NCI-H2081 (cell line): ENCODE measurements at places on chromosomes 12 and 14.

DNA sequence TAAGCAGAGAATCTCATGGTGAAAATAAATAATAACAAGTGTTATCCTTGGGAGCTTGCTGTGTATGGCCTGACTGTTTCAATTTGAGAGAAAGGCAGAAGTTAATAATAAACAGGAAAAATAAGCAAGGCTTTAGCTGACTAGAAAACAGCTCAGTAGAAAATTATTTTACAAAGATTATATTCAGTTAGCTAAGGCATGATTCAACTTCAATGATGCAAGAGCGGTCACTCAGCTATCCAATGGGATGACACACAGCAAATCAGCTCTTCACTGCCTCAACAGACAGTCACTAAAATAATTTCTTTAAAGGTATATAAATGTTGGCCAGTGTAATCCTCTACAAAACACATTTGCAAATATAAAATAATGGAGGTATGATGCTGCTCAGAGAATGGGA is 18.6 kb downstream of the GSTZ1 start:
- no peak for DNase-seq

DNA sequence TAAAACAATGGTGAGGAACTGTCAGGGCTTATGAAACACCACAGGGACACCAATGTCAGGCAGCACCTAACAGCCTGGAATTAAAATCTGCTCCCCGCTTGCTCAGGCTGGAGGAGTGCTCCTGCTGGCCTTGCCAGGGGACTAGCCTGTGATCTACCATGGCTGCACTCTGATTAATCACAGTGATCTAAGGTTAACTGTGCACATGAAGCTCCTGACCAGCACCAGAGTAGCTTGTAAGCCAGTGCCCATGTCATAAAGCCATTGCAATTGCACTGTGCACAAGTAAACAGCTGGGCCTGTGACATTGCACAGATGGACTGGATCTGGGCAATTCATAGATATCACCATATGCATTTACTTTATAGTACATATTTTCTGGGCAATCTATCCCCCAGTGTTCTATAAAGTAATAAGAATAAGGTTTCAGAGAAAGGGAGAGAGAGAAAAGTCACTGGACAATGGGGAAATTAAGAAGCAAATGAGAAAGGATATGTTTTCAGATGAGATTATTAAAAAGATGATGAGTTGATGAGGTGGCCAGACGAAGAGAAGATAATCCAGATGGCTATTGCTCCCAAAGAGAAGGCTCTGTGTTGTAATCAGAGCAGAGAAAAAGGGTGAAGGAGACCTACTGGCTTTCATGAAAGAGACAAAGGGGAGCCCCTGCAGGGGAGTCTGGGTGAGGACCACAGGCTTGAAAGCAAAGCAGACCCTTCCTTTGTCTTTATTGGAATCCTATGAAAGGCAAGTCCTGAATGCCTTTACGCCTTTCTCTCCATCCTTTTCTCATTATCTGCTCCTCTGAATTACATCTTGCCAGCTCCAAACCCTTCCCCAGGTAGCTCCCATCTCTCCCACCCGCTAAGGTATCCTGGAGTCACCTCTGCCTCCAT is 145.8 kb downstream of the SLC38A6 start:
- DNase-seq: no peak

GRCh38 chr12:78241446-78241845 is 410.8 kb downstream of the NAV3 start:
- DNase-seq: peak; percentile 4

GRCh38 chr12:28191051-28192048 is 1.1 kb downstream of the CCDC91 start:
- no peak for DNase-seq

DNA sequence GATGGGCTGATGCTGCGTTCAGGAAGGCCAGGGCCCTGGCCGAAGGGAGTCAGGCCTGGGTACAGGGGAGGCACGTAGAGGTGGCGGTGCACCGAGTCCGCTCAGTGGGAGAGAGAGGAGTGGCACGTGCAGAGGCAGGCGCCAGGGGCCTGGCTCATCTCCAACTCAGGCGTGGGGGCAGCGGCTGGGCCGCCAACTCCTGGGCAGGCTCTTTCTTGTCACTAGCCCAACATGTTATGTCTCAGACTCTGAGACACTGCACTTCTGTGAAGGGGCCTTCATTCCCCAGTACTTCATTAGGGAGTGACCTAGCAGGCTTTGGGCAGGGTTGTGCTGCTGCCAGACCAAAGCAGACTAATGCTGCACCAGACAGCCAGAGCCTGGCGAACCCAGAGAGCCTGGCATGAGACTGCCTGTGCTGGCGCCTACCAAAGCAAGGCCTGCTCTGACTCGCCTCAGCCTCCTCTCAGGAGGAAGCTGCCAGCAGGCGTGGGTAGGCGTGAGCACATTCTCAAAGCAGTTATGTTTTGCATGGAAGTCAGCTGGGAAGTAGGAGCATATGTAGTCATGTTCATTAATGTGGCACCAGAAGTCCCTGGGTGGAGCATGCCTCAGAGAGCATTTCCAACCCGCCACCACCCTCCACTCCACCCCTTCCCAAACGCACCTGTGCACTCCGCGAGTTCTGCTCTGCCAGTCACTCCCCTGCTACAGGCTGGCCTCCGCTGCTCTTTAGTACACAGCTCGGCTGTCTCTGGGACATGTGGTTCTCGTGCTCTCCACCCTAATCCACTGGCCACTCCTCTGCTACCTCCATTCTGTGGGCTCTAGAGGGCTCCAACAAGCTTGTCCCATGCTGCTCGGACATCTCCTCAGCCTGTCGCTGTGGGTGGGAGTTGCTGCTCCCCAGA is 9.7 kb downstream of the CKB start:
- DNase-seq: peak; percentile 57

DNA sequence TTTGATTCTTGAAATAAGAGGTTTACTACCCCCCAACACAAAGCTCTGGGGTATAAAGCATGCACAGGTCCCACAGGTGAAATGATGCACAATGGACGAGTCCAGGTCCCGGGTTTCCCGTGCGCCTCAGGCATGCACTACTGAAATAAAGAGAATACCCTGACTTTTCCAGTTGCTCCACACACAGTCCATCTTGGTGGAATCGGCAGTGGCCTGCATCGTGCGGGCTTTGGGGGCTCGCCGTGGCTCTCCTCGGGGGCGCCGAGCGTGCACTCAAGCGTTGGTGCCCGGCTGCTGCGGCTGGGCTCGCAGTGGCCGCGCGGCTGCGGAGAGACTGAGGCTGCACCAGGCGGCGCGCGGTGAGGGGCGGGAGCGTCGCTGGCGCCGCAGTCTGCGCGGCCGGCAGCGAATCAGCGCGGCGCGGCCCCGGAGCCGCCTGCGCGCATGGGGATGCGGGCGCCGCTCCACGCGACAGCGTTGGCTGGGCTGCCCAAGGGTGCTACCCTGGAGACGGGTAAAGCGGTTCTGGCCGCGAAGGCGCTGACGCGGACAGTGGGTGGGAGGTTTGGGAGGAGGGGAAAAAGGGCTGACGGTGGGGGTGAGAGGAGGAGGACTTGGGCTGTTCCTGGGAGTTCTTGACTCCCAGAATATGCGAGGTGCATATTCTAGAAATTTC is 53.8 kb upstream of the CCDC175 start:
- peak; percentile 86 for DNase-seq

DNA sequence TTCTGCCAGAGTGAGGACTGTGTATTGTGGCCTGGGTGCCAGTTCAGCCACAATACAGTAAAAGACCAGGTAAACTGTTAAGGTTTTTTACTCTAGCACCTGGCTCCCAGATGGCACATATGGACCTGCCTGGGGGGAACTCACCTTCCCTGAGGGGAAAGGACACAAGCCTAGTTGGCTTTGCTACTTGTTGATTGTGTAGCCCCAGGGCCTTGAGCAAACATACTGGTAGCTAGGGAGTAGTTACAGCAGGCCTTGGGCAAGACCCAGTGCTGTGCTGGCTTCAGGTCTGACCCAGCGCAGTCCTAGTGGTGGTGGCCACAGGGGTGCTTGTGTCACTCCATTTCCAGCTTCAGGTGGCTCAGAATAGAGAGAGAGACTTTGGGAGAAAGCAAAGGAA is 216.4 kb downstream of the KLHL28 start:
- DNase-seq: no peak

DNA sequence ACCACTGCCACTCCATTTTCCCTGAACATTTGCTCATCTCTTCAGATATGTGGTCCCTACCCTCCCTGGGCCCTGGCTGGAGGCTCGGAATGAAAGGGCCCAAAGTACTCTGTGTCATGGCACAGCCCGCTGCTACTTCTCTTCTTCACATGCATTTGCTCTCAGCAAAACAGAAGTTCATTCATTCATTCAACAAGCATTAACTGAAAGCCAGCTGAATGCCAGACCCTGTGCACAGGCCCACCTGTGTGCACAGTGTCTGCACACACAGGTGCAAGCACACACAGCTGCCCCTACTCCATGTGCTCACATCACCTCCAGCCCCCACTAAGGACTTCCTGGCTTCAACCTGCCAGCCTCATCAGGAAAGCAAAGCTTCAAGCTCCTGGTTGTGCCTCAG is 7.8 kb downstream of the WNT1 start:
- no peak for DNase-seq

- DNase-seq: no peak
Measured at GRCh38 chr14:90643982-90644670, 172.1 kb downstream of the TTC7B start.

DNA sequence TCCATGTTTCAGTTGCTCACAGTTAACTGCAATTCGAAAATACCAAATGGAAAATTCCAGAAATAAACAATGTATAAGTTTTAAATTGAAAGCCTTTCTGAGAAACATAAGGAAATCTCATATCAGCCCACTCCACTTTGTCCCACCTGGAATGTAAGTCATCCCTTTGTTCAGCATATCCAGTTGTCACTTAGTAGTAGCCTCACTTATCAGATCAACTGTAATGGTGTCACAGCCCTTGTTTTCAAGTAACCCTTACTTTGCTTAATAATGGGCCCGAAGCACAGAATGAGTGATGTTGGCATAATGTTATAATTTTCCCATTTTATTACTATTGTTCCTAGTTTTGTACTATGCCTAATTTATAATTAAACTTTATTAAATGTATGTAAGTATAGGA is 646.8 kb downstream of the C12orf50 start:
- no peak for DNase-seq

- no peak for DNase-seq
Measured at GRCh38 chr14:35050652-35051051, 4.6 kb downstream of the FAM177A1 start.

GRCh38 chr14:96243785-96244184 is 12.2 kb upstream of the BDKRB1 start:
- no peak for DNase-seq

GRCh38 chr14:89654998-89655397 is 238.0 kb upstream of the FOXN3 start:
- DNase-seq: no peak

GRCh38 chr12:104823985-104824461 is 134.1 kb downstream of the SLC41A2 start:
- DNase-seq: no peak

DNA sequence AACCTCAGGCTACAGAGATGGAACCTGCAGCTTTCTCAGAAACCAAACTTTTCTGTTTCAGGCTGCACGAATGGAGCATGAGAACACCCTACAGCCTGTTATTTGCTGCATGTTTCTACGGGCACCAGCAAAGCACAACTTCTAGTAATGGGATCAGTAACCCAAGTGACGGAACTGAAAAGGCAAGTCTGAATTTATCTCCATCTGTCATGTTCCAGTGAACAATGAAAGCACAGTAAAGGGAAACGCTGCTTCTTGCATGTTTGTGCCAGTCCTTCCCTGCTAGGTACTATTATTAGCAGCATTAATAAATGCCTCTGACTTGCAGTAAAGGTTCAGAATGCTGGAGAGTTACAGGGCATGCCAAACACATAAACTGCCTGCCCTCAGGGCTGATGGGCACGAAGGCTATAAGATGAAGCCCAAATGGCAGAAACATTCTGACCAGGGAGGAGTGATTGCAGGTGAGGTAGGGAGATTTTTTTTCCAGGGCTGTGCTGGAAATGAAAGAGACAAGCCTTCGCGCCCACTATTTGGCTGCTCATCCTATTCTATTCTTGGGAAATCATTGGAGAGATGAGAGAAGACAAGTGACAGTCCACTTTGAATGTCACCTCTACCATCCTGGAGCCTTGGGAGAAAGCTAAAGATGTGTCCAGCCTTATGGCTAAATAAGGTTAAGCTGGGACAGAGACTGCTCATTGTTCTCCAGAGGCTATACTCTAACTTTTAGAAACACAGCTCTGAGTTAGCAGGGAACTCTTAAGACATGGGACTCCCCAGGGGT is 100.4 kb upstream of the PLXNC1 start:
- DNase-seq: no peak

DNA sequence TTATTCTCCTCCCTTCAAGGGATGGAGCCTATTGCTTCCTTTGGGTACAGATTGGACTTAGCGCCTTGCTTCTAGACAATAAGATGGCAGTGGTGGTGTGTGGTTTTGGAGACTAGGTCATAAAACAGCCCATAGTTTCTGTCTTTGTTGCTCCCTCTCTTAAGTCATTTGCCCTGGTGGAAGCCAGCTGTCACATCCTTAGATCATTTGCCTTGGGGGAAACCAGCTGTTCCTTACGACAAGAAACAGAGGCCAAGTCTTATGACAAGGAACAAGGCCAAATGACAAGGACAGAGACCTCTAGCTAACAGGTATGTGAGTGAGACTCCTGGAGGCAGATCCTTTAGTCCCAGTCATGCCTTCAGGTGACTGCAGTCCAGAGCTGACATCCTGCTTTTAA is 9.2 kb upstream of the PALS1 start:
- DNase-seq: no peak

DNA sequence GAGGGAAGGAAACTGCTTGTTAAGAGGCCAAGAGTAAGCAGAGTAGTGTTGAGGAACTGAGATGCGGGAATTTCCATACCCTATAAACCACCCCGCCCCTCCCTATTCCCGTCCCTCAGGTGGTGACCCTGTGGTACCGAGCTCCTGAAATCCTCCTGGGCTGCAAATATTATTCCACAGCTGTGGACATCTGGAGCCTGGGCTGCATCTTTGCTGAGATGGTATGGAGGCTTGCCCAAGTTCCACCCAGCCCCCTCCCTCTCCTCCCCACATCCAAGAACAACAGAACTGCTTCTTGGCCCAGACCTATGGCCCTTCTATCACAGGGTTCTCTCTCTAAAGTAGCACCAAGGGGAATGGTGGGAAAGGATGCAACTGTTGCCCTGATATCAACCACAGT is 2.7 kb downstream of the CDK2 start:
- DNase-seq: no peak

- no peak for DNase-seq
Measured at GRCh38 chr14:92651106-92651757, 97.2 kb downstream of the LGMN start.

DNA sequence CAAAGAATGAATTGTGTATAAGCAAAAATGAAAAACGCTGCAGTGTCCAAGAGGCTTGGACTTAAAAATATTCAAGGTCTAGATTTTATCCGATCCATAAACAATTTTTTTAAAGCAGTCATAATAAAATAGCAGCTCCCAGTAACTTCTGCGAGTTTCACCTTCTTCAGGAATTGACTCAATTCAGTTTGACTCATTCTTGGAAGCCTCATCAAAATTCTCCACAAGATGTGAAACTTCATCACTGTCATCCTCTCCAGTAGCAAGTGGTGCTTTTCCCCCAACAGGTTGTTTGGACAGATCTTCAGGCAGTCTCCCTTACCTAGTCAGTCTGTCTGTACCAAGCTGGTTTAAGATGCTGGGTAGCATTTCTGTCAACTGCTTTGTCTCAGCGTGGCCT is 93.5 kb upstream of the FOXG1 start:
- no peak for DNase-seq

- DNase-seq: peak; percentile 22
Measured at GRCh38 chr12:96063046-96063445, 27.7 kb upstream of the LTA4H start.
